ENCODE measurements at places on chromosomes 3 and 15. TPM values are rescaled to one million over a fixed set of nuclear protein-coding genes. Genes with fewer than 3 reads are reported as not detected.

GREM1 gene
- total RNA-seq, result 457 TPM

TBC1D2B gene
- total RNA-seq, result 57.8 TPM

LRRIQ4 gene
- total RNA-seq, result 0.29 TPM

HRG gene
- not detected for total RNA-seq

TM6SF1 gene
- total RNA-seq, result 0.36 TPM
